Astrocyte (in vitro differentiated cells and primary cell): ENCODE measurements at places on chromosomes 1 and 21. TPM values are rescaled to one million over a fixed set of nuclear protein-coding genes. Genes with fewer than 3 reads are reported as not detected.

Gene CELA3B
- not detected in 2 replicates for total RNA-seq

Gene CRNN
- not detected in 2 replicates for total RNA-seq

Gene RPE65
- total RNA-seq, result 0.27 and 0.91 TPM in 2 replicates

Gene GIPC2
- total RNA-seq, result not detected in 2 replicates

Gene TRABD2B
- 0.89 and 1.8 TPM in 2 replicates for total RNA-seq

Gene OLFML2B
- total RNA-seq, result 14.7 and 22.9 TPM in 2 replicates

Gene CPLANE2
- total RNA-seq, result 8.2 and 8.6 TPM in 2 replicates

Gene BTBD8
- total RNA-seq, result 1.4 and 1.8 TPM in 2 replicates

Gene LRRIQ3
- 0.19 and 0.52 TPM in 2 replicates for total RNA-seq

Gene RNU1-4
- 1,356 and 1,553 TPM in 2 replicates for total RNA-seq

Gene LRRN2
- total RNA-seq, result 4.9 and 5.9 TPM in 2 replicates

Gene FCRL2
- not detected in 2 replicates for total RNA-seq

Gene OVAAL
- total RNA-seq, result not detected in 2 replicates

Gene MROH7
- 0.12 TPM in 1 of 2 replicates, not detected in the other for total RNA-seq

Gene SPRR1A
- not detected in 2 replicates for total RNA-seq

Gene ATP5PO
- total RNA-seq, result 163 and 171 TPM in 2 replicates

Gene CD164L2
- total RNA-seq, result not detected in 2 replicates

Gene TRPM2
- total RNA-seq, result 0.48 and 0.79 TPM in 2 replicates

Gene C1QB
- not detected in 2 replicates for total RNA-seq

Gene RHBDL2
- not detected in 2 replicates for total RNA-seq

Gene CYP4Z1
- not detected in 2 replicates for total RNA-seq

Gene YBEY
- 13.5 and 16.8 TPM in 2 replicates for total RNA-seq

Gene KRTAP19-1
- not detected in 2 replicates for total RNA-seq

Gene CD1B
- total RNA-seq, result not detected in 2 replicates

Gene GJA8
- not detected in 2 replicates for total RNA-seq

Gene OR2L5
- not detected in 2 replicates for total RNA-seq

Gene CROCC
- total RNA-seq, result 12.1 and 15.9 TPM in 2 replicates

Gene SMIM1
- total RNA-seq, result 6.4 and 6.6 TPM in 2 replicates

Gene NBPF6
- not detected in 2 replicates for total RNA-seq

Gene MATN1
- 0.32 and 0.34 TPM in 2 replicates for total RNA-seq

Gene RHD
- not detected in 2 replicates for total RNA-seq

Gene ANKRD65
- 0.64 TPM in 1 of 2 replicates, not detected in the other for total RNA-seq

Gene OR10R2
- not detected in 2 replicates for total RNA-seq

Gene DTL
- 2.6 and 6.3 TPM in 2 replicates for total RNA-seq
